ENCODE measurements at places on chromosomes 11 and 22. TPM values are rescaled to one million over a fixed set of nuclear protein-coding genes. Genes with fewer than 3 reads are reported as not detected.
A peak's percentile ranks its signal among the peaks of the same experiment; 100 is the strongest.

BARX2 gene
- 0.10 TPM for total RNA-seq

- peak; percentile 53 for DNase-seq
These were observed 6.9 kb upstream of the NRXN2 start for GRCh38 chr11:64729851-64730382.

- no peak for DNase-seq
These were observed 268.7 kb upstream of the CCDC90B start for GRCh38 chr11:83554876-83555275.

- DNase-seq, result no peak
These were observed 17.9 kb downstream of the PTPN5 start for GRCh38 chr11:18773681-18774080.

DNA sequence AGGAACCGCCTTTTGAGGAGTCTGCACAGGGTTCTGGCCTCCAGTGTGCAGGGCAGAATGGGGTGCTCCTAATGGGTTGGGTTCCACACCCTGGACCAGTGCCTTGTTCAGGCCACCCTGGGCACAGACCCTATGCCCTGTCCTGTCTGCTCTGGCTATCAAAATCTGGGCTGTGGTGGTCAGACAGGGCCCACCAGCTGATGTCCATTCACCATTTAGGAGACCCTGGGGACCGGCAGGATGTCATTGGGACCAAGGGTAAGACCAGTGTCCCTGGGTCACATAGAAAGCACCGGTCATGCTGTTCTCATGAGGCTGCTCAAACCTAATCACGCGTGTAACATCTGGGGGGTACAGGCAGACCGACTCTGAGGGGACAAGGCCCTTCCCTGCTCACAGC lies 37.3 kb downstream of the PARVG start:
- no peak for DNase-seq

DNA sequence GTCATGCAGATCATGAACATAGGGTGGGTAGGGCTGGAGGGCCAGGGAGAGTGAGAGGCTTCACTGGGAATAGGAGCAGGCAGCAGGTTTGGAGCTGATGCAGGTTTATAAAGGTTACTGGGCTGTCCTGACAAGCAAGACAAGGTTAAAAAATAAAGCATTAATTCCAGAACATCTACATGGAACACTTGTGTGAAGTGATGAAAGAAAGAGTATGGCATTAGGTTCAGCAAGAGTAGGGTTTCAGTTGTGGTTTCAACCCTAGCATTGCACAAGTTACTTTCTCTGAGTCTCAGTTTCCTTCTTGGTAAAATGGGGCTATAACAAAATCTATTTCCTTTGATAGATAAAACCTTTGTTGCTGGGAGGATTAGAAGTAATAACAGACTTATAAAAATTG lies 114.6 kb upstream of the SESN3 start:
- DNase-seq, result no peak

GRCh38 chr22:37716708-37717107 lies 19.9 kb downstream of the TRIOBP start:
- DNase-seq, result no peak

DNA sequence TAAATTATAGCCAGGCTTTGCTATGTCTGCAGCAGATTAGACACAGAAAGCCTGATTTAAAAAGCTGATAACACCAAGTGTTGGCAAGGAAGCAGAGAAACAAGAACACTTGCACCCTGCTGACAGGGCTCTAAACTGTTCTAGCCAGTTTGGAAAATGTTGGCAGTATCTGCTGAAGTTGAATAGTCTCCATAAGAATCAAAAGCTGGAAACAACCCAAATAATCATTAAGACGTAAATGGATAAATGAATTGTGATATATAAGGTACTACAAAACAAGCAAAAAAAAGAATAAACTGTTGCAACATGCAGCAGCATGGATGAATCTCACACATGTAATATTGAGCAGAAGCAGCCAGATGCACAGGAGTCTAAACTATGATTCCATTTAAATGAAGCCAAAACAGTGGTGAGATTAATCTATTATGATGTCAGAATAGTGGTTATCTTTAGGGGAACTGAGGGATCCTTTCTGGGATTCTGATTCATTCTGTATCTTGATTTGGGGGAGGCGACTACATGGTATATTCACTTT lies 40.4 kb upstream of the ADORA2A start:
- no peak for DNase-seq

SCGB1A1 gene
- total RNA-seq, result not detected

- DNase-seq, result no peak
These were observed 31.9 kb downstream of the ANKK1 start for GRCh38 chr11:113419454-113420003.

SPDYC gene
- not detected for total RNA-seq

GRCh38 chr11:28107191-28107749 lies 686 bp downstream of the KIF18A start:
- DNase-seq, result no peak

PATE4 gene
- not detected for total RNA-seq

- no peak for DNase-seq
These were observed 16.9 kb downstream of the MRGPRG start for GRCh38 chr11:3201677-3202181.

DNA sequence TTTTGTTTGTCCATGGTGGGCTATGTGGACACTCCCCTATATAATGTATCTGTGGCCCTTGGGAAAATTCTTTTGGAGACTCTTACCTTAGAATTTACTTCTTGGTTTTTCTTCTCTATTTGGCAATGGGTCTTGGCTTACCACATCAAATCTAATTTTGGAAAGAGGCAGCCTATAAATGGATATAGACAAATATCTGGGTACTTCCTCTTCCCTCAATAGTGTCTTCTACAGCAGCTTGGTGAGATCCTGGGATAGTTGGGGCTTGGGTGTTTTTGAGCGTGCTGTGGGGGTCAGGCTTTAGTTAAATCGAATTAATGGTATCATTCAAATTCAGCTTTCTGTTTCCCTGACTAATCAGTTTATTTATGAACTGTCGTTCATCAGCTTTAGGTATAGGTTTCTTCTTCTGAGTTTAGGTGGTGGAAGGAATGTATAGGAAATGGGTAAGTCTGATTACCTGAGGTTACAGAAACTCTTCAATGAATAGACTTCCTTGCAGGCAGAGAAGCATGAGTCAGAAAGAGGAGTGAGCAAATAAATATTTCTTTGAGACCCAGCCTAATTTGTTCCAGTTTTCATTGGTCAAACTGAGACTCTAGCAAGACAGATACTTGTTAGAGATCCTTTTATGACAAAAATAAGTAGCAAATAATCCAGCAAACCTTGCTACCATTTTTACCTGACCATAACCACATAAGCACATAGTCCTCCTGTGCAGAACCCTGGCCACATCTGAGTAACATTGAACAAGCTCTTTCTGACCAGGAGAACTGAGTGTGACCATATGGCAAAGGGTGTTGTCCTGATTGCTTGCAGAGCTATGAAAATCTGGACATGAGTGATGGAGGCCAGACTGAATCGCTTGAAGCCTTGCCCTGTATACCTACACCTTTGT lies 68.6 kb upstream of the SORL1-AS1 start:
- no peak for DNase-seq

USP2 gene
- total RNA-seq, result 7.3 TPM

GRCh38 chr11:60916669-60917206 lies 2.8 kb downstream of the TMEM109 start:
- no peak for DNase-seq

GRCh38 chr11:31863170-31863832 lies 52.2 kb upstream of the PAX6 start:
- DNase-seq, result no peak

- peak; percentile 27 for DNase-seq
These were observed 112.7 kb downstream of the SHANK2 start for GRCh38 chr11:71139516-71140205.

C11orf42 gene
- total RNA-seq, result not detected

- DNase-seq, result no peak
These were observed 38.2 kb downstream of the SYTL2 start for GRCh38 chr11:85772695-85773094.

GRCh38 chr22:43399338-43399979 lies 12.4 kb upstream of the MPPED1 start:
- no peak for DNase-seq

DNA sequence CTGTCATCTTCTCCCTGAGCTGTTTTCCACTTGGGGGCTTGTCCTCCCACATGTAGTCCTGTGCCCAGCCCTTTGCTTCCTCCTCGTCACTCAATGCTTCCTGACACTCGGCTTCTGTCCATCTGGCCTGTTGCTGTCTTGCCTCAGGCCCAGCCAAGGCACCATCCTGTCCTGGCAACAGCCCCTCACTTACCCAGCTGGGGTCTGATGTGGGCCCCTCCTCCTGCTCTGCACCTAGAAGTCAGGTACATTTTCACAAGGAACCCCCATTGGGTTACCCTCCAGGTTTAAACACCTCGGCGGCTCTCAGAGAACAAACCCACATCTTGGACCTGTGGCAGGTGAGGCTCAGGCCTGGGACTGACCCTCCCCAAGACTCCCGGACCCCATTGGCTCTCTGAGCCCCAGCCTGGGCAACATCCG lies 784.8 kb downstream of the TBC1D22A start:
- no peak for DNase-seq

MRGPRX4 gene
- total RNA-seq, result not detected

C1QTNF5 gene
- 12.5 TPM for total RNA-seq

MS4A12 gene
- total RNA-seq, result not detected

GRCh38 chr22:41746567-41747400 lies 47.5 kb downstream of the MEI1 start:
- peak; percentile 90 for DNase-seq

- DNase-seq, result no peak
These were observed 129.2 kb downstream of the CTTN start for GRCh38 chr11:70527429-70528045.

GRCh38 chr22:49971232-49972162 lies 10.9 kb downstream of the PIM3 start:
- DNase-seq, result peak; percentile 91

- no peak for DNase-seq
These were observed 43.3 kb downstream of the PARVA start for GRCh38 chr11:12420706-12421105.

DNA sequence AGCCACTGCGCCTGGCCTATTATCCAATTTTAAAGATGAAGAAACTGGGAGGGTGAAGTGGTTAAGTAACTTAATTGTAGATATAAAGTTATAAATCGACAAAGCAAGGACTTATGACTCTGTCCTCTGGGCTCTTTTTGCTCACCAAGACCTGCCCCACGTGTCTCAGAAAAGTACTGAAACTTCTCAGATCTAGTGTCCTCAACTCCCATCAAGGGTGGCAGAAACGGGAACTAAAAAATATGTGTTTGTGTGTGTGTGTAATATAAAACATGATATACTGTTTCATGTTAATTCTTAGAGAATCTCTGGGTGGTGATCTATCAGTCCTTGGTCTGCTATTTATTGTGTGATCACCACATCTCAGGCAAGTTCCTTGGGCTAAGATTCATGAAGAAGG lies 104.9 kb downstream of the GAB2 start:
- DNase-seq, result no peak

GRCh38 chr22:49983148-49984042 lies 22.8 kb downstream of the PIM3 start:
- peak; percentile 39 for DNase-seq

DNA sequence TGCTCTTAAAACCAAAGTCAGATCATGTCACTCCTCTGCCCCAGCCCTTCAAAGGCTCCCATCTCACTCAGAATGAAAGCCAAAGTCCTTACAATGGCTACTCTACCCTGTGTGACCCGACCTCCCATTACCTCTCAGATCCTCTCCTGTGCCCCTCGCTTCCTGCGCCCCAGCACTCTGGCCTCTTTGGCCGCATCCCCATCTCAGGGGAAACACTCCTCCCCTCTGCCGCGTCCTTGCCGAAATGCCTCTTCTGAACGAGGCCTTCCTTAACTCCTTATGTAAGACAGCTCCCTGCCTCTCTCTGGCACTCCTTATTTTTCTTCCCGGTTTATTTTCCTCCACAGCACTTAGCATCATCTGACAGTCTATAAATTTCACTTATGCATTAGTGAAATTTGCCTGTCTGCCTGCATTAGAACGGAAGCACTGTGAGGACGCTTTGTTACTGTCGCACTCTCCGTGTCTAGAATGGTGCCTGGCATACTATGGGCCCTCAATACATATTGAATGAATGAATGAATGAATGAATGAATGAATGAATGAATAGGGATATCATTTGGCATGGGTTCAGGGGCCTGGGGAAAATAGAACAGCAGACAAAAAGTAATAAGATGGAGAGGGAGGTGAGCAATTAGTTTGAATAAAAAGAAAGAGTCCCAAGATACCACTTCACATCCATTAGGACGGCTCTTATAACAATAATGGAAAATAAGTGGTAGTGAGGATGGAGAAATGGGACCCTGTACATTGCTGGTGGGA lies 137.8 kb downstream of the CEP164 start:
- DNase-seq, result no peak

METTL15 gene
- total RNA-seq, result 23.2 TPM

ALDH3B1 gene
- total RNA-seq, result 11.7 TPM

Measured in hepatocyte (in vitro differentiated cells).